ENCODE measurements at places on chromosomes 11 and 22. TPM values are rescaled to one million over a fixed set of nuclear protein-coding genes. Genes with fewer than 3 reads are reported as not detected.

DNA sequence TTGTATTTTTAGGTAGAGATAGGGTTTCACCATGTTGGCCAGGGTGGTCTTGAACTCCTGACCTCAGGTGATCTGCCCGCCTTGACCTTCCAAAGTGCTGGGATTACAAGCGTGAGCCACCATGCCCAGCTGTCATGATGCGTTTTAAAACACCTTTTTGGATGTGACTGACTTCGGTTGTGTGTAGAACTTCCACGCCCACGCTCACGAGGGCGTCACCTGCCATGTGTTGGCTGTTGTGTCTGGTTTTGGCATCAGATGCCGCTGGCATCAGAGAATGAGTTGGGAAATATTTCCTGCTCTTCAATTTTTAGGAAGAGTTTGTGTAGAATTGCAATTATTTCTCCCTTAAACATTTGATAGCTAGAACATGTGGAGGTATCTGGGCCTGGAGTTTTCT, 109.1 kb downstream of the KCNQ1 start:
- H3K27ac ChIP-seq = no peak overlapping the region
- H3K4me3 ChIP-seq = no peak overlapping the region
- DNase-seq = no peak
- peaks cover 55% of the 10 kb centered on the region for H3K27me3 ChIP-seq

GRCh38 chr11:92225125-92225567, 528 bp downstream of the FAT3 start:
- no peaks in the 10 kb centered on the region for H3K36me3 ChIP-seq
- H3K4me3 ChIP-seq = peak overlapping the region; percentile 47
- H3K27me3 ChIP-seq = peaks cover 56% of the 10 kb centered on the region
- peaks cover 1% of the 10 kb centered on the region for H3K4me1 ChIP-seq
- DNase-seq = no peak
- H3K27ac ChIP-seq = no peak overlapping the region

- no peak overlapping the region for H3K27ac ChIP-seq
- peaks cover 13% of the 10 kb centered on the region for H3K4me1 ChIP-seq
- no peaks in the 10 kb centered on the region for H3K27me3 ChIP-seq
- H3K36me3 ChIP-seq = peaks cover 2% of the 10 kb centered on the region
- H3K4me3 ChIP-seq = no peak overlapping the region
- DNase-seq = no peak
These were observed 42.1 kb downstream of the PACSIN2 start for GRCh38 chr22:42972649-42973535.

- no peak overlapping the region for H3K27ac ChIP-seq
- H3K36me3 ChIP-seq = no peaks in the 10 kb centered on the region
- no peaks in the 10 kb centered on the region for H3K27me3 ChIP-seq
- peaks cover 34% of the 10 kb centered on the region for H3K4me1 ChIP-seq
These were observed 54.8 kb downstream of the MIAT start for GRCh38 chr22:26712158-26712557.

The TST gene
- 26.9 TPM for total RNA-seq

The FAM181B gene
- total RNA-seq = not detected
